ENCODE measurements at places on chromosomes 3 and 15. TPM values are rescaled to one million over a fixed set of nuclear protein-coding genes. Genes with fewer than 3 reads are reported as not detected.

The PIGZ gene
- 4.7 TPM for total RNA-seq

The PLSCR1 gene
- total RNA-seq, result 4.1 TPM

The GABRA5 gene
- 1.1 TPM for total RNA-seq

The MUC13 gene
- total RNA-seq, result not detected

The ANKRD63 gene
- total RNA-seq, result not detected

DNA sequence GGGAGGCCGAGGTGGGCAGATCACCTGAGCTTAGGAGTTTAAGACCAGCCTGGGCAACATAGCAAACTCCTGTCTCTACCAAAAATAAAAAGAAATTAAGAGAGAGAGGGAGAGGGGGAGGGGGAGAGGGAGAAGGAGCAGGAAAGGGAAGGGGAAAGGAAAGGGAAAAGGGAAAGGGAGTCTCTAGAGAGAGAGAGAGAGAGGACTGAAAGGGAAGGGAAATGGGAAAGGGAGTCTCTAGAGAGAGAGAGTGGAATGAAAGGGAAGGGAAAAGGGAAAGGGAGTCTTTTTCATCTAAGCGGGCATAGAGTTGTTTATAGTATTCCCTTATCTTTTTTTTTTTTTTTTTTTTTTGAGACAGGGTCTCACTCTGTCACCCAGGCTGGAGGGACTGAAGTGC is 148.1 kb downstream of the NEO1 start:
- no peak for DNase-seq

The XIRP1 gene
- 0.34 TPM for total RNA-seq

DNA sequence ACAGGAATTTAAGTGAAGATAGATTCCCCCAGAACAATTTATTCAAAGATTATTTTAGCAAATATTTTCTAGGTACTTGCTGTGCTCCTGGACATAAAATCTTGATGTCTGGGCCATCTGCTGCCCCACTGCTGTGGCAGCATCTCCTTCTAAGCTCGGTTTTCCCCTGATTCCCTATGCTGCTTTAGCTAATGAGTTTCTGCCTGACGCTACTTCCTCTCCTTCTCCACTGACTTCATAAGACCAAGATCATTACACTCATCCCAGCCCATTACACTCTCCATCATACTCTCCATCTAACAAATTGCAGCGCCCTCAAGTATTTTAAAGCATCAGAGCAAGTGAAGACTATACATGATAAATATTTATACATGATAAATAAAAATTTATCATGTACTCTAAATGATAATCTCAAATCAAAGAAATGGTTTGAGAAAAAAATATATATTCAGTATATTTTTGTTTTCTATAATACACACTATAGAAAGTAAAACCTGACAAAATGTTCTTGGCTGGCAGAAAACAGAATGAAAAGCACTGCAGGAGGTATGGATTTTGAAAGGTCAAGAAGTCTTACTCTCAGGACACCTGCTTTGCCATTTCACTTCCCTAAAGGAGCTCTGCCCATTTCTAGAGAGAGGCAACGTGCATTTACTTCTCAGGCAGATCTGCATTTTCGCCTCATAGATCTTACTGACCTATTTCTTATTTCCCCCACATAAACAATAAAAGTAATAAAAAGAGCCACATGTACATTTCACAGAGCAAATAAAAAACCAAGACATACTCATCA is 232.0 kb downstream of the KCNMB2 start:
- DNase-seq, result no peak

The CYP8B1 gene
- not detected for total RNA-seq

GRCh38 chr3:78633626-78634025 is 1134.2 kb downstream of the ROBO1 start:
- no peak for DNase-seq
